ENCODE measurements at places on chromosomes 11 and 22.

GRCh38 chr11:1943576-1943975, 3.6 kb upstream of the MRPL23 start:
- no peak for DNase-seq

GRCh38 chr11:103257360-103257759, 148.1 kb downstream of the DYNC2H1 start:
- DNase-seq: no peak

DNA sequence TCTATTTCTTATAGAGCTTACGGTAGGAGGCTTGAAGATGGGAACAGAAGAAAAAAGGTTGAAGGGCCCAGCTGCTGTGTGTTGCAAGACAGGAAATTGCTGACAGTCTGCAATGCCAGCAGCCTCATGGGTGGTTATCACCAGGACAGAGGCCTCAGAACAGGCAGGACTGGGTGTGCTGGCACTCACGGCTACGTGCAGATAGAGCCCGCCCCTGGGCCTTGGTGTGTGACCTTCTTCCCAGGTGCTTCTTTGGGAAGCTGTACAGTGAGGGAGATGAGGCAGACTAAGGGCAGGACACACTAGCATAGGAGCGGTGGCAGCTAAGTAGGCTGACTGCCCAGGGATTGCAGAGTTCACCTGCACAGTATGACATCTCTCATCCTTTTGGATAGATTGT, 12.6 kb downstream of the PRAME start:
- DNase-seq: no peak

- no peak for DNase-seq
Measured at GRCh38 chr11:131914361-131914774, 544.0 kb downstream of the NTM start.

- DNase-seq: no peak
Measured at GRCh38 chr11:1088927-1089737, 14.5 kb downstream of the MUC2 start.

DNA sequence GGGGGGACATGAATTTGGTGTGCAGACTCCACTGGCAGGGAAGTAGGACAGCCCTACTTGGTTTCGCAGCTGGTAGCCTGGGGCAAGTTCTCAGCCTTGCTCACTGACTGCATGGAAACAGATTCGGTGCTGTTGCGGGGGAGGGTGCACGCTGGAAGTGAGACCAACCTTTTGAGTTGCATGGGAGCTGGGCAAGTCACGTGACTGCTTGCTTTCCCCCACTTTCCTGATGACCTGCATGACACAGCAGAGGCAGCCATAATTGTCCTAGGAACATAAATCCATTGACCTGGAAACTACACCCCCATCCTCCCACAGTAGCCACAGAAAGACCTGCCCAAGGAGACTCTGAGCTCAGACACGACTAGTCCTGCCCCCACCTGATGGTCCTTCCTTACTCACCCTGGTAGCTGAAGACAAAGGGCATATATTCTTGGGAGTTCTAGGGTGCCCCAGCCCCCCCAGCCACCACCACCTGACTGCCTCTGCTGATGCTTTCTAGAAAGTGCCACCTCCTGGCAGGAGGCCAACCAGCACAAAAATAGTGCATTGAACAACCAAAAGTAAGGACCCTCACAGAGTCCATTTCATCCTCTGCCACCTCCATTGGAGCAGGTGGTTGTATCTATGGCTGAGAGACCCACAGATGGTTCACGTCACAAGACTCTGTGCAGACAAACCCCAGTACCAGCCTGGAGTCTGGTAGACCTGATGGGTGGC, 4.1 kb upstream of the HBG2 start:
- DNase-seq: no peak

GRCh38 chr11:1301220-1302000, 8.0 kb downstream of the TOLLIP start:
- DNase-seq: no peak

GRCh38 chr11:68057807-68058206, 19.0 kb downstream of the TCIRG1 start:
- DNase-seq: no peak

- DNase-seq: no peak
Measured at GRCh38 chr11:100790073-100790472, 103.0 kb downstream of the ARHGAP42 start.

- DNase-seq: no peak
Measured at GRCh38 chr11:60887556-60887955, 18.8 kb downstream of the PRPF19 start.

GRCh38 chr11:69682681-69683326, 7.7 kb upstream of the LTO1 start:
- no peak for DNase-seq

DNA sequence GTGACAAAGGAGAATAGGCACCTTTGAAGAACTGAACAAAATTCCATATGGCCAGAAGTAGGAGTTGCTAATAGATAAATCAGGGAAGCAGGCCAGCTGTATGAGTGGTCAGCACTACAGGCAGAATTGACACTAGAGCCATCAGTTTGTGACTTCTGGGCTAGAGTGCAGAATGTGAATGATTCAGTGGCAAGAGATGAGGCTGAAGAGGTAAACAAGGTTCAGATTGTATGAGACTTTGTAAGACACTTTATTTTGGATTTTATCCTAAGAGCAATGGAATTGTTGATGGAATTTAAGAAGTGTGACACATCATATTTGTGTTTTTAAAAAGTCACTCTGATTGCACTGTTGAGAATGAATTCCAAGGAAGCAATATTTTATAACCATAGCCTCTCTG, 12.9 kb downstream of the BIRC3 start:
- DNase-seq: no peak

GRCh38 chr22:36399472-36399778, 11.7 kb upstream of the MYH9 start:
- no peak for DNase-seq

DNA sequence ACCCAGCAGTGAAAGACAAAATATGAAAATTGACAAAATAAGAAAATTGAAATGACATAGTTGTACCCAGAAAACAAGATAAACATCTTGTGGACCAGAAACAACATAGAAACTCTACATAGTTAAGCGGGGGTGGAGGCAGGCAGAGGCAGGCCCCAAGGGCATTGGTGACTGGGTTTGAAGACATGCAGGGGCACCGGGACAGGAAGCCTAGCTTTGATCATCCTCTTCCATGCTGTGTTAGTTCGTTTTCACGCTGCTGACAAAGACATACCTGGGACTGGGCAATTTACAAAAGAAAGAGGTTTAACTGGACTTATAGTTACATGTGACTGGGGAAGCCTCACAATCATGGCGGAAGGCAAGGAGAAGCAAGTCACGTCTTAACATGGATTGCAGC, 33.5 kb upstream of the CRTAM start:
- no peak for DNase-seq

- no peak for DNase-seq
Measured at GRCh38 chr11:76672431-76673175, 2.1 kb upstream of the LRRC32 start.

DNA sequence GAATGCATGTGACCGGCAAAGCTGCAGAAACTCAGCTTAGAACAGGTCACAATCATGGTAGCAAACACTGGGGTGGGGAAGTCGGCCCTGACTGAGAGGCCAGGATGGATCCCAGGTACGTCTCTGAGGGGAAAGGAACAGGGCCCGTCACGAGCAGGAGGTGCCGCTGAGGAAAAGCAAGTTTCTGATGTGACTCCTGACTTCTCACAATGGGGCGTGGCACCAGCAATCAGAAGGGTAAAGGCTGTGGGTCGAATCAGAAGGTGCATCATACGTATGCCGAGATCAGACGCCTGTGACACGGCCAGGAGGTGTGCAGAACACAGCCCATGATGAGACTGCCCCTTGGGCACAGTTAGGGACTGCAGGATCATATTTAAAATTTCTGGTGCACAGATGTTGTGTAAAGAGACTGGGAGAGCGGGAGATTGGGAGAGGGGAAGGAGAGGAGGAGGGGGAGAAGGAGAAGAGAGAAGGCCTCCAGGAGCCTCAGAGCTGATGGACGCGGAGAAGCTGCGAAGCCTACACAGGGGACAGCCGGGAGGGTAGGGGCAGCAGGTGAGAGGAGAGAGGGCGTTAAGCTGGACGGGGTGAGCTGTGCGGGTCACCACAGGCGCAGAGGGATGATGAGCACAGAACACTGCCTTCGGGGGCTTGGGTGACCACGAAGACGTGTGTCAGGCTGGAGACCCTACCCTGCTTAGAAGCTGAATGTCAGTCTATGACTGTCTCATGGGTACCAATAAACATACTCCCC, 30.7 kb downstream of the KRTAP5-5 start:
- DNase-seq: no peak

- DNase-seq: no peak
Measured at GRCh38 chr22:49525801-49526535, 301.7 kb downstream of the BRD1 start.

GRCh38 chr11:108197351-108197750, 25.1 kb downstream of the NPAT start:
- no peak for DNase-seq

GRCh38 chr11:110295531-110296225, 736 bp downstream of the RDX start:
- peak; percentile 21 for DNase-seq

DNA sequence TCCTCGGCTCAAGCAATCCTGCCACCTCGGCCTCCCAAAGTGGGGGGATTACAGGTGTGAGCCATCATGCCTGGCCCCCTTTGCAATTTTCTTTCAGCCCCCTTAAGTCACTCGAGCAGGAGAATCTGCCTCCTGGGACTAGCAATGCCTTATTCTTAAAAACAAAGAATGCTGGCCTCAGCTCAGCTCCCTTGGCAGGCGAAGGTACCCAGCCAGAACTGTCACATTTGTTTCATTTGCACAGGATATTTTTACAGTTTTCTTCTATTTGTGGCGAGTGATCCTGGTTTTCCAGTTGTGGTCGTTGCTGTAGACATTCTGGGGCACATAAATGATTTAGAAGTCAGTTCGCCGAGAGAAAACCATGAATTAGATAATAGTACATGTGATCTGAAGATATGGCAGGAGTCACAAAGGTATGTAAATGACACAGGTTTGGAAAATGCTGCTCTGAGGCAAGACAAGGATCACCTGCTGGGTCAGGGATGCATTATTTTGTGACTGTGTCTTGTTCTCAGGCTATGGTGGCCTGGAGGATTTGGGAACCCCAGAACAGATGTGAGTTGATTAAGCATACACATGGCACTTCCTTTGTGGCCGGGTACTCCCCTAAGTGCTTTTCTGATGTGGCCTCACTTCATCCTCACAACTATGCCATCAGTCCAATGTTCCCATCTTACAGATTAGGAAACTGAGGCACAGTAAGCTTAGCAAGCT, 51.2 kb upstream of the SLC22A12 start:
- no peak for DNase-seq

DNA sequence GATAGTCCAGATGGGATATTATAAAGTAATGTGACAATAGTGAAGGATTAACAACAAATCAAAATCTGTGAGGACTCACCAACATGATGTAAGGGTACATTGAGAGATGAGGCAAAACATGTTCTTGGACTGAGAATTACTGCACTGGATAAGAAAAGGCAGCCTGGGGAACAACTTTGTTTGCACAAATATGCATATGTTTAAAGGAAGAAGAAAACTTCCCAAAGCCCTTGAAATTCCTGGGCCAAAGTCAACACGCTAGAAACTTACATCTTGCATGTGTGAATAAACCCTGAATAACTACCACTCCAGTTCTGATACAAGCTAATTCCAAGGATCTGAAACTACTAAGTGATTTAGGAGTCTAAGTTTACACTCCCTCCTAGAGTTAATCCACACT, 1.1 kb downstream of the OR52A5 start:
- DNase-seq: no peak
